ENCODE measurements at places on chromosomes 5 and 9. TPM values are rescaled to one million over a fixed set of nuclear protein-coding genes. Genes with fewer than 3 reads are reported as not detected.

DNA sequence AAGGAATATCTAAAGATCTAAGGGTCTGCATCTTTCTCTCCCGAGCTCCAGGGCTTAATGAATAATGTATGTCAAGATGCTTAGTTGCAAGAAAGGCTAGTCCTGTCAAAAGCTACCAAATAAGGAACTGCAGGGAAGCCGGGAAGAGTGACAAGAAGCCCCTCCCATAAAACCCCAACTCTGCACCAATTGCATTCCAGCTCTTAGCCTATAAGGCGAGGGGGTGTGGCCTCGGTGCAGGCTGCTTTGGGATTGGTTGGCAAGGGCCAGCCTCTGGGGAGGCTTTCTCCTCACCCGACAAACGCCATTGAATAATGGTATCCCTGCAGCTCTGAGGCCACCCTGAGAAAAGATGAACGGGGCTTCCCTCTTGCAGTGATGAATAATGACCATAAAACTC, 416.9 kb downstream of the RAB3C start:
- DNase-seq = peak; percentile 93

DNA sequence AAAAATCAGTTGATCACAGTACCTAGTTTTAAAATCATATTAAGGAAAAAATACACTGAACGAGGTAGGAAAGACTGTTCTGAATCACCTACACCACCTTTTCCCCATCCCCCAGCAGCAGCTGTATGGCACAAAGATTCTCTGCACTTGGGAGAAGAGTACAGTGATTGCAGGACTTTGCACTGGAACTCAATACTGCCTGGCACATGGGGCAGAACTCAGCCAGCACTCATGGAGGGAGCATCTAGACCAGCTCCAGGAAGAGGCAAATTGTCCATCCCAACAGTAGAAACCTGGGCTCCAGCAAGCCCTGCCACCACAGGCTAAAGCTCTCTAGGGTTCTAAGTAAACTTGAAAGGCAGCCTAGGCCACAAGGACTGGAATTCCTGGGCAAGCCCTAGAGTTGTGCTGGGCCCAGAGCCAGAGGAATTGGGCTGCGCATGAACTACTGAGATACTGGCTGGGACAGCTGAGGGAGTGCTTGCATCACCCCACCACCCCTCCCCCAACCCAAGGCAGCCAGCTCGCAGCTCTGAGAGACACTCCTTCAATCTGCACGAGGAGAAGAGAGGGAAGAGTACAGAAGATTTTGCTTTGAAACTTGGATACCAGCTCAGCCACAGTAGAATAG, 654.4 kb upstream of the CDH6 start:
- DNase-seq = peak; percentile 12

FBN2 gene
- total RNA-seq = 18.4 TPM

FRRS1L gene
- 0.78 TPM for total RNA-seq

DNA sequence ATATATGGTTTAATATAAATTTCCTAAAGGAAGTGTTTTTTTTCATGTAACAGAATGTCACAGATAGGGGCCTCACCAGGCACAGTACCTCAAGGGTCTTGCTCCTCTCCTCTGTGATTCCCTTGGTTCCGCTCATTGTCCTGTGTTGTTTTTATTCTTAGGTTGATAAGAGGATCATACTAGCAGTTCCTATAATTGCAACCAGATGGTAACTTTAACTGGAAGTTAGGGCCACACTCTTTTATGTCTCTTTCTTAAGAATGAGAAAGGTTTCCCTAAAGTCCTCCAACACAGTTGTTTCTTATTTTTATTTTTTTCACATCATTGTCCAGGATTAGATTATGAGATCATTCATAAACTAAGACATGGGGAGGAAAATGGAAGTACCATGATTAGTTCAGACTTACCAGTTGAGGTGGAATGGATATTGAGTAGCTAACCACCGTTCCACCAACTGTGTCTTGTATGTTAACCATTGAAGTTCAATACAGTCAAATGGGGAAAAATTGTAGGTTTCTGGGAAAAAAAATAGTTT, 41.1 kb downstream of the FAM174A start:
- DNase-seq = no peak

PKD2L2 gene
- not detected for total RNA-seq

- no peak for DNase-seq
Measured at GRCh38 chr5:116573702-116574366, 789 bp downstream of the SEMA6A start.

GRCh38 chr5:148708854-148709253, 54.5 kb upstream of the HTR4 start:
- DNase-seq = no peak

DNA sequence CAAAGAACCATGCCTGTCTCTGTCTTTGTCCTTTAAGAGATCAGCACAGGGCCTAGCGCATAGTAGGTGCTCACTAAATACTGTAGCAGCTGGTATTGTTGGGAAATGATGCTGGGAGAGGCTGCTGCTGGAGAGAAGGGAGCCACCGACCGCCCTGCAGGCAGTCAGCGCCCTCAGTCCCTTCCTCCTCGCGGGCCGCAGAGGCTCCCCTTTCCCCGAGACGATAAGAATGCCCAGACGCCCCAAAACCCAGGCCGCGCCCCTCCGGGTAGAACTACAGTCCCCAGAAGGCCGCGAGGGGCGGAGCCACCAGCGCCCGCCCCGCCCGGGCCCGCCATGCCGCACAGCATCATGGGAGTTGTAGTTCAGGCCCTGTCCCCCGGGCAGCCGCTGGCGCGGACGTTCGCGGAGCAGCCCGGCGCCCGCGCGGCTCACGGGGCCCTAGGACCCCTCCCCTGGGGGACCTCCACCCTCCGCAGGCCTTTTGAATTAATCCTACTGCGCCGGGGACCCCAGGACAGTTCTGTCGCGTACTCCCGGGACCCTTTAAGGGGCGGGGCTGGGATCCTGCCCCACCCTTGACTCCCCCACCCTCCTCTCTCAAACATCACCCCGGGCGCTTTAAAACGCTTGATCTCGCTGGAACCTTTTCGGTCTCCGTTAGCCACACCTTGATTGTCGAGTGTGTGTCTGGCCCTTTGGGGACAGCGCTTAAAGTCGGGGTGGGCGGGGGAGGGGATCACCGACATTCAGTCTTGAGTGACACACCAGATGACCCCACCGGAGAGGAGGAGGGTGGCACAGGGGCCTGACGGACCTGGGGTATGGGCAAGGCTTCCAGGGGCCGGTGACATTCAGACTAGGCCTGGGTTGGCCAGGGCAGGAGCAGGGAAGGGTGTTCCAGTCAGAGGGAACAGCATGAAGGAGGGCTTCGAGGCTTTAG, 24.8 kb upstream of the IER5L start:
- DNase-seq = peak; percentile 93

- no peak for DNase-seq
Measured at GRCh38 chr5:53568871-53569270, 8.4 kb downstream of the NDUFS4 start.

DNA sequence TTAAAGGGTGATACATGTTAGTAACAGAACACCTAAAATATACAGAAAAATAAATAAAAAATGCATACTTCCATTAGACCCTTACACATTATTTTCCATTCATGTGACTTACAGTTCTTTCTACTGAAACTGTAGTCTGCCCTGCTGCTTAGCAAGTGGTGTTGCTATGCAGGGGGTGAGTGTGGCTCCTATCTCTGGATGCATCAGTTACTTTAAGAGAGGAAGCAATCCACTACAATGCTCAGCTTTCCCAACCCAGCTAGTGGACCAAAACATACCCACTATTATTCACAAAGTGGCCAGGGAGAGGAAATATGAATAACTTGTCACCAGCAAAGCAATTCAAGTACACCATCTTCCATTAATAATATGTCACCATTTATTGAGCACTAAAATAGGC, 121.8 kb downstream of the DOCK2 start:
- no peak for DNase-seq

DNA sequence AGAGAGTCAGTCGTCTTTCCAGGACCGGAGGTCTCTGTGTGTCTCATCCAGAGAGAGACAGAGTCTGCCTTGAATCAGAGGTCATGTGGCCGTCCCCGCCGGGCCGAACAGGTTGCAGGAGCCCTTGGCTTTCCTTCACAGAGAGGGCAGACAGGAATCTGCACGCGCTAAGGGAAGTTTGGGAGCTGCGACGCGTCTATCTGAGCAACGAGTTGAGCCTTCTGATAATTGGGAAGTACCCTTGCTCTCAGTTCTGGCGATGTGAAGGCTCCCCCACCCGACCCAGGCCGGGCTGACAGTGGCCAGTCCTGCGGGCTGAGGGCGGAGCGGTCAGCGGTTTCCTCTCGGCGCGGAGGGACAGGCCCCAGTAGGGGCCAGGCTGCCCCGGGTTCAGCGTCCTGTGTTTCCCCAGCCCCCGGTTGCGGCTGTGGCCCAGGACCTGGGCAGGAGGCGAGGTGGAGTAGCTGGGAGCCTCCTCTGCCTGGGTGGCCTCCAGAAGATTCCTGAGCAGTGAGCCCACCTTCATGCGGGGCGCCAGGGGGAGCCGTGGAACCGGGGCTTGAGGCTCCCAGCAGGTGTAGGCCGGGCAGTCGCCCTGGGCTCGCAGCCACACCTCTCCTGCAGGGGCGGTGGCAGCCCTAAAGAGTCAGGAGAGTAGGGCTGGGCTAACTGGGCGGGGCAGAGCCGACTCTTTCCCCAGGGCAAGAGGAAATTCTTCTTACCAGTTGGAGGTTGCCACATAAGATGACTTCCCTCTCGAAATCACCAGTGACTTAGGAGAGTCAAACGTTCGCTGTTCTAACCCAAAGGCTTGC, 13.9 kb downstream of the NR2F1 start:
- peak; percentile 87 for DNase-seq

DNA sequence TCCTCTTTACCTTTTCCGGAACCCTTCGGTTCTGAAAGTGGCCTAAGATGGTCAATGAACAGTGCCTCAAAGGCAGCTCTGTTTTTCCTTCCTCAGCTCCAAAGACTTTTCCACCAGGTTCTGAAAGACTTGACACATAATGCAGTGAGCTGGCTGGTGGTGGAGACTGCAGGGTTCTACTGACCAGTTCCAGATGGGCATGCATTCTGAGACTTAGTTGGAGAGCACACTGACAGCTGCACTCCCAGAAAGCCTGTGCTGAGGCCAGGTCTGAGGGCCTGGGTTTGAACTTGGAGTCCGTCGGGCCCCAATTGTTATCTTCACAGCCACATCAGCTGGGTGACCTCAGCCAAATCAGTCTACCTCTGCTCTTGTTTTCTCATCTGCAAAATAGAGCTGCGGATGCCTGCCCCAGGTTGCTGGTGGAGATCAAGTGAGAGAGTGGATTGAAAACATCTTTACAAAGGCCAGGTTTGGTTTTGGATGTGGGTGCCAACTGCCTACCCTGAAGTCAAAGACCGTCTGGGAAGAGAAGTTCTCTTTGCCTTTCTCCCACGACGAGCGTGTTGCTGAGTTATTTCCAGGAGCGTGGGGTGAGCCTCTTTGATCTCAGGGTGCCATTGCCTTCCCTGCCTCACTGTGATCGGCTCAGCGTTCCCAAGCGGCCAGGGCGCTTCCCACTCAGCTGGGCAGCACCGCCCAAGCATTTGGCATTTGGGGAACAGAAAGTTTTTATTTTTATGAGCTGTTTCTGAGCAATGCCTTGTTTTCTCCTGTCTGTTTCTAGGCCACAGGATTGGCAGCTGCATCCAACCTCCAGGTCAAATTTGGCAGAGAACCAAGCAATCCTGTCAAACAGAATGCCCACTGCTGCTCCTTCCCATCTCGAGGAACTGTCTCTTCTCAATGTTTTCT, 54.9 kb downstream of the RAD23B start:
- DNase-seq = no peak

- no peak for DNase-seq
Measured at GRCh38 chr9:35140093-35140492, 21.7 kb upstream of the UNC13B start.

GRCh38 chr5:78514427-78515330, 133.9 kb downstream of the LHFPL2 start:
- DNase-seq = no peak

DNA sequence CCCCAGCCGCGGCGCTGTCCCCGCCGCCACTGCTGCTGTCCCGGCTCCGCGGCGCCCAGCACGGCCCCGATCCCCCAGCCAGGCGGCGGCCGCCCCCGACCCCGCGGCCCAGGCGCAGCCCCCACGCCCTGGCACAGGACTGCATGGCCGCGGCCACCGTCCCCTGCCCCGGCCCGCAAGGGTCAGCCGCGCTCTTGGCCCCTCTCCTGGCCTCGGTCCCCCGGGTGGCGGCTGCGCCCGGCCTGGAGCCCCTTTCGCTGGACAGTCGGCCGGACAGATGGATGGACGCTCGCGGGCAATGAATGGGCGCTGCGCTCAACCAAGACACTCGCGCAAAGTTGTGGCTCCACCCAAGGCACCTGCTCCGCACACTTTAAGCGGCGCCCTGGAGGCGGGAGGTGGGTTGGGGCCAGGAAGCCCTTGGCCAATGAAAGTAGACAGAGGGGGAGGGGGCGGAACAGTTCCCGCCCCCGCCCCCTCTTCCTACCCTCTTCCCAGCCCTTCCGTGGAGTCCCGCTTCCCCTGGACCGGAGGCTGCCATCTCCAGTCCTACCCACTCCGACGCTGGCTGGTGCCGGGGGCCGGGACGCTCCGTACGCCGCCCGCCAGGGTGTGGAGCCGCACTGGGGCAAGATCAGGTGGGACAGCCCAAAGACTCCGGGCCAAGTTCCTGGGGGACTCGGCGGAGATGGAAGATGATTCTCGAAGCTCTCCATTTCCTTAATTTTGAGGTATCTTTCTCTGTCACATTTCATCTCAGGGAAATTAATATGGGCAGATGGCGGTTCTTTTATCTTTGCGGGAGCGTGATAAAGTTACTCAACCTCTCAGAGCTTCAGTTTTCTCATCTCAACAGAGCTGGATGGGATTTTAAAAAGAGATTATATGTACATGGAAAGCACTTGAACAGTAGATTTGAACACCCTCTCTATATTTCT, at the start of gene GLDC:
TSS of gene GLDC (minus strand) at position 375 of the 938 bp plus-strand sequence. CDS start at position 145, 230 bp downstream.
- peak; percentile 97 for DNase-seq

- no peak for DNase-seq
Measured at GRCh38 chr9:61671276-61671973, 481.6 kb downstream of the SPATA31A7 start.

DNA sequence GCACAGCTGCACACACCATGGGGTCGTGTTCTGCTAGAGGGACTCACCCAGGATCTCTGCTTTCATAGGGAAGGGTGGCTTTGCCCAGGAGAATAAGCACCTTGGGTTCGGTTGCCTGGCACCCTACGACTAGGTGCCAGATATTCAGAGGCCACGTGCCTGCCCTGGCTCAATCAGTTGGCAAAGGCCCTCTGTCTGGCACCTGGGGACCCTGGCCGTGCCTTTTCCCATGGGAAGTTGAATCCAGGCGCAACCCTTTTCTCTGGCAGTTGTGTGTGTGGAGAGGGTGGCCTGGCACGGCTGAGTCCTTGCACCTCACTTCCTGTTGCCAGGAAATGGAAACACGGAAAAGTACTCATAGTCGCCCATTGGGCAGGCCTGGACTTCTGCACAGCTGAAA, 10.2 kb upstream of the ANKH start:
- no peak for DNase-seq
